ENCODE measurements at places on chromosomes 11 and 22. TPM values are rescaled to one million over a fixed set of nuclear protein-coding genes. Genes with fewer than 3 reads are reported as not detected.
A peak's percentile ranks its signal among the peaks of the same experiment; 100 is the strongest.

- DNase-seq = no peak
These were observed 379.3 kb downstream of the OPCML start for GRCh38 chr11:133153031-133153430.

DNA sequence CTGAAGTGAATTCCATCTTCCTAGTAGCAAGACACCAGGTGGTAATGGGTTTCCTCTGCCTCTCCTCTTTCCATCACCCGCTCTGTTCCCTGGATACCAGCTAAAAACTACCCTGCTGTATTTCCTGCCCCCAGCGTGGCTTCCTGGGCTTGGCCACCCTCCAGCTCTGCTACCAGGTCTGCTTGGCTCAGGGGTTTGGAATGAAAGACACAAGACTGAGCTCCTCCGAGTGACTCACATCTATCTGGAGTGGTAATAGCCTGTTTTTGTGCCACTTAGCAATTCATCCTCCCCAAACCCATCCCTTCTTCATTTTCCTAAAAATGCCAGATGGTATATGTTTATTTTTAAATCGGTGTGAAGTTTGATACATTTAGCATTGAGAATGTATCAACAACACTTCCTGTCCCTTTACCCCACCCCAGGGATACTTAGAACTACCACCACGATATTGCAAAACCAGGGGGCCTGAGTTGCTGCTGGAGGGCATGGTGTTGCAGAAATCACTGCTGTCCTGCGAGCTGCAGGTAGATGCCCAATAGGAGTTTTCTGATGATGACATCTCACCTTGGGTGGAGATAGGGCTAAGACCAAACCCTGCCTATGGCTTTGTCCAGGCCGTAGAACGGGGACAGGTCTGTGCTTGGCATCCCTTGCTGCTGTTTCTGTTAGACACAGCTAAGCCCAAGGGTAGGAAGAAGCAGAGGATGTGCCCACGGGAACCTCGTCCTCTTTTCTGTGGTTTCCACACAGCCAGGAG is 7.5 kb upstream of the MICAL3 start:
- DNase-seq = no peak

GRCh38 chr11:45593992-45594391 is 71.4 kb downstream of the CHST1 start:
- no peak for DNase-seq

DNA sequence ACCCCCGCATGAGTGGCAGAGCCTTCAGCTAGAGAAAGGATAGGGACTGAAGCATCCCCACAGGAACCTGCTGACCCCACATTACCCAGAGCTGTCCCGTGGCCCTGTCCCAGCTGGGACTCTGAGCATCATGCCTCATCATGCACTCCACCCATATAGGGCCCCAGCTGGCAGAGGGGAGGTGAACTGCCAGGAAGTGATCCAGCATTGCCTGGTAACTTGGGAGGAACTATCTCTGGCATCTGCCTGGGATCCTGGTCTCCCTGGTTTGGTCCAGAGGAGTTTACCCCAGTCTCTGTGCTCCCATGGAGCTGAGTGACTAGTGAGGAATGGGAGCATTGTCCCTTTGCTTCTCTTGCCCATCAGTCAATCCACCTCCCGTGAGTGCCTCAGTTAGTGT is 228.8 kb downstream of the GRIK4 start:
- no peak for DNase-seq

- DNase-seq = no peak
These were observed 56.5 kb downstream of the ST3GAL4 start for GRCh38 chr11:126411971-126412381.

Gene CDCA5
- total RNA-seq = not detected

- no peak for DNase-seq
These were observed 27.2 kb downstream of the CSF2RB start for GRCh38 chr22:36940676-36941075.

- peak; percentile 71 for DNase-seq
These were observed 14.9 kb downstream of the SLC25A18 start for GRCh38 chr22:17578136-17578754.

Data from ascending aorta (tissue), 2 donors.